SW 1271 (cell line): ENCODE measurements at places on chromosomes 5 and 9.

DNA sequence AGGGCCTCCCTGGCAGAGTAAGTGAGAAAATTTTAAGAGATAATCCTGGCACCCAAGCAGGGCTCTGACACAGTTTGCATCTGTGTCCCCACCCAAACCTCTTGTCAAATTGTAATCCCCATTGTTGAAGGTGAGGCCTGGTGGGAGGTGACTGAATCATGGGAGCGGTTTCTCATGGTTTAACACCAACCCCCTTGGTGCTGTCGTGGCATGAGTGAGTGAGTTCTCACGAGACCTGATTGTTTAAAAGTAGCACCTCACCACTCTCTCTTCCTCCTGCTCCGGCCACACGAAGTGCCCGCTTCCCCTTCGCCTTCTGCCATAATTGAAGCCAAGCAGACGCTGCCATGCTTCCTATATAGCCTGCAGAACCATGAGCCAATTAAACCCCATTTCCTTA lies 80.1 kb downstream of the FBXW11 start:
- DNase-seq: no peak

DNA sequence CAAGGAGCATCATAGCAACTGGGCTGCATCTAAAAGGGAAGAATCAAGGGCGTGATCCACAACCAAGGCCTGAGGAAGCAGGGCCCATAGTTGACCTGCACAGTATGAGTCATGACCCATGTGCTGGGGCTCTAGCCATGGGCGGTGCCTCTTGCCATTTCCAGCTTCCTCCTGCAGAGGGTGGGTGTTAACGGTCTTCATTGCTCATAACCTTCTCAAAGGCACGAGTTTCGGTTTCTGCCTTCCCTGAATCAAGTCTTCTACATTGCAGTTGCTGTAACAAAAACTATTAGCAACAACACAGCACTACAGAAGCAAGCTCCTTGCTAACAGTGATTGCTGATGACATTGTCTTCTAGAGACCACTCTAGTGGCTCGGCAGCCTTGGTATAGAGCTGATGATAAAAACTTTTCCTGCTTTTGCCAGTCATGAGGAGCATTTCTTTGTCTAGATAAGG lies 66.9 kb downstream of the CTSL start:
- DNase-seq: peak; percentile 27

DNA sequence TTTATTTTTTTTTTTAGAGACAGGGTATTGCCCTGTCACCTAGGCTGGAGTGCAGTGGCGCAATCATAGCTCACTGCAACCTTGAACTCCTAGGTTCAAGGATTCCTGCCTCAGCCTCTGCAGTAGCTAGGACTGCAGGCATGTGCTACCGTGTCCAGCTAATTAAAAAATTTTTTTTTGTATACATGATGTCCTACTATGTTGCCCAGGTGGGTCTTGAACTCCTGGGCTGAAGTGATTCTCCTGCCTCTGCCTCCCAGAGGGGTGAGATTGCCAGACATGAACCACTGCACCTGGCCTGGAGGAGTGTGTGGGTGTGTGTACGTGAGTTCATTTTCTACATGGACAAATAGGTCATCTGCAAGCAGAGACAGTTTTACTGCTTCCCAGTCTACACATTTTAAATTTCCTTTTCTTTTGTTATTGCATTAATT lies 33.8 kb downstream of the JMY start:
- DNase-seq: no peak

DNA sequence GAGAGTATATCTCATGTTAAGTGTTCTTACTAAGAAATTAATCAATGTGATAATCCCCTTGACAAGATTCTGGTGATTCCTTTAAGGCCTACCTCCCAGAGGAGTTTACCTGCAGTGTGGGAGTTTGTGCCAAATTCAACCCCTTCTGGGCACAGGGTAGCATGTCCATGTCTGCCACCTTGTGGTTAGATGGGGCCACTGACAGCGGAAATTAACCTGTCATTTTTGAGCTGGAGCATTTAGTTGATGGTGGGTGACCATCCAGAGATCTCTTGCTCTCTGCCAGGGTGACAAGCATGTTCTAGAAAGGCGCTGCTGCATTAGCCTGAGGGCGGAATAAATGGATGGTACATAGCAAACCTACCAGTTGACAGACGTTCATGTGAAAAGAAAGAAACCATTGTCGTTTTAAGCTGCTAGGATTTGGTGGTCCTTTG lies 132.2 kb downstream of the FBXO4 start:
- DNase-seq: peak; percentile 57

- DNase-seq: peak; percentile 96
These were observed 210.2 kb upstream of the ACTBL2 start for GRCh38 chr5:57692582-57693487.

GRCh38 chr9:212297-212696 lies 2.4 kb upstream of the DOCK8 start:
- DNase-seq: no peak

- DNase-seq: no peak
These were observed 26.7 kb upstream of the PSD2 start for GRCh38 chr5:139768807-139769465.

GRCh38 chr5:174678107-174678506 lies 46.3 kb upstream of the MSX2 start:
- no peak for DNase-seq

GRCh38 chr5:112772124-112772523 lies 34.4 kb downstream of the APC start:
- DNase-seq: no peak

GRCh38 chr9:109609060-109609459 lies 111.0 kb upstream of the PTPN3 start:
- no peak for DNase-seq

- DNase-seq: no peak
These were observed 224.4 kb downstream of the EBF1 start for GRCh38 chr5:158875272-158875679.

- DNase-seq: no peak
These were observed 42.7 kb upstream of the NUDT12 start for GRCh38 chr5:103605277-103605676.

GRCh38 chr5:67887748-67888161 lies 327.8 kb upstream of the PIK3R1 start:
- DNase-seq: no peak

DNA sequence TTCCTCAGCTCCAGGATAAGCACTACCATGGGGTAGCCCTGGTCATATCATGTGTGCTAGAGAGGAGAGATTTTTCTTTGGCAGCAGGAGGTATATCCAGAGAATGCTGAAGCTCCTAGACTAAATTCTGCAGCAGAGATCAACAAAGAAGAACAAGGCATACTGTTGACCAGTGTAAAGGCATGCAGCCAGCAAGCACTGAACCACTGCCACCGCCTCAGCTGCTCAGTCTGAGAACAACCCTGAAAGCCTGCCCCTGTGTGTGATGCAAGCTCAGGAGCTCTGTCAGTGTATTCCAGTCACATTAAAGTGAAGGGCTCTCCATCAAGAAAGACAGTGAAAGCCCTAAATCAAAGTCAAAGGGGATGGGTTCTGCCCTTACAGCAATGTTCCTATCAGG lies 439.5 kb upstream of the CD180 start:
- DNase-seq: no peak

GRCh38 chr5:73792687-73793320 lies 166.8 kb downstream of the ARHGEF28 start:
- DNase-seq: peak; percentile 52

- no peak for DNase-seq
These were observed 30.6 kb upstream of the IL7R start for GRCh38 chr5:35826056-35826455.

GRCh38 chr5:163361450-163361849 lies 75.9 kb upstream of the CCNG1 start:
- no peak for DNase-seq

GRCh38 chr5:115600766-115601165 lies 1.5 kb downstream of the TICAM2 start:
- DNase-seq: no peak

GRCh38 chr9:18056993-18057369 lies 417.0 kb upstream of the ADAMTSL1 start:
- no peak for DNase-seq

GRCh38 chr5:148913493-148913892 lies 87.1 kb downstream of the ADRB2 start:
- no peak for DNase-seq

DNA sequence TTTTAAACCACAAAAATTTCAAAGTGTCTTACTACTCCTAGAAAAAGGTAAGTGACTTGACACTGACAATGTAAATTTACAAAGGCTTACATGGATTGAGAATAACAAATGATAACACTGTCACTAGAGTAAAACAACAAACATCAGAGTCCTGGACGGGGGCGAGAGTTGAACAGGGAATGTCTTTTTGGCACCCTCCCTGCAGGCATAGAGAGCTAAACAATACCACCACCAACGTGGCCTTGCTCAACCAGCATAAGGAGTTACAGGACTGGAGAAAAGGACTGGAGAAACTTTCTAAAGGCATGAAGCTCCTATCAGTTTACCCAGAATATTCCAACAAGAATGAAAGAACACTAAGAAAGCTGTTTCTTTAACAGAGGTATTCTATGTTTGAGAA lies 55.3 kb downstream of the PTBP3 start:
- DNase-seq: no peak

DNA sequence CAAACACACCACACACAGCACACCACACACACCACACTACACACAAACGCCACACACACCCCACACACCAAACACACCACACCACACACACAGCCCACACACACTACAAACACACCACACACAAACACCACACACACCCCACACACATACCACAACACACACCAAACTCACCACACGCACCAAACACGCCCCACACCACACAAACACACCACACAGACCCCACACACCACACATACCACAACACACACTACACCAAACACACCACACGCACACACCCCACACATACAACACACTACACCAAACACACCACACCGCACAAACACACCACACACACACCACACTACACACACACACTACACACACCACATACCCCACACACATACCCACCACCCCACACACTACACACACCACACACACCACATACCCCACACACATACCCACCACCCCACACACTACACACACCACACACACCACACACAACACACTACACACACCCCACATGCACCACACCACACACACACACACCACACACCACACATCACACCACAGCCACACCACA lies 151.2 kb downstream of the ERCC6L2 start:
- no peak for DNase-seq

DNA sequence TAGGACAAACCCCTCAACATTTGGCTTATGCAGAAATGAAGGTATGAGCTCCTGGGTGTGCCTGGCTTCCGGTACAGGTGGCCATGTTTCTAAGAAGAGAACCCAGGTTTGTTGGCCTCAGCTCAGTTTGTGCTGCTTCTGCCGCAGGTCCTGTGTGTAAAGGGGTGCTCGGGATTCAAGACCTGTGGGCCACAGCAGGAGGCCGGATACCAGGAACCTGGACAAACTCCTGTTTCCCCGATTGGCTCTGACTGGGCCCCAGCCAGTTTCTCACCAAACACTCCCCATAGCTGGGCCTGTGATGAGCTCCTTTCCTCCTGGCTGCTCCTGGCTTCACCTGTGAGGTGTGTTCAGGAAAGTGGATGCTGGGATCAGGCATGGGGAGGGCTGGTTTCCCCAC lies 271.2 kb upstream of the IRX2 start:
- no peak for DNase-seq

GRCh38 chr9:8649160-8649559 lies 849.6 kb upstream of the DMAC1 start:
- no peak for DNase-seq

GRCh38 chr9:37811906-37812476 lies 11.4 kb downstream of the DCAF10 start:
- DNase-seq: no peak

DNA sequence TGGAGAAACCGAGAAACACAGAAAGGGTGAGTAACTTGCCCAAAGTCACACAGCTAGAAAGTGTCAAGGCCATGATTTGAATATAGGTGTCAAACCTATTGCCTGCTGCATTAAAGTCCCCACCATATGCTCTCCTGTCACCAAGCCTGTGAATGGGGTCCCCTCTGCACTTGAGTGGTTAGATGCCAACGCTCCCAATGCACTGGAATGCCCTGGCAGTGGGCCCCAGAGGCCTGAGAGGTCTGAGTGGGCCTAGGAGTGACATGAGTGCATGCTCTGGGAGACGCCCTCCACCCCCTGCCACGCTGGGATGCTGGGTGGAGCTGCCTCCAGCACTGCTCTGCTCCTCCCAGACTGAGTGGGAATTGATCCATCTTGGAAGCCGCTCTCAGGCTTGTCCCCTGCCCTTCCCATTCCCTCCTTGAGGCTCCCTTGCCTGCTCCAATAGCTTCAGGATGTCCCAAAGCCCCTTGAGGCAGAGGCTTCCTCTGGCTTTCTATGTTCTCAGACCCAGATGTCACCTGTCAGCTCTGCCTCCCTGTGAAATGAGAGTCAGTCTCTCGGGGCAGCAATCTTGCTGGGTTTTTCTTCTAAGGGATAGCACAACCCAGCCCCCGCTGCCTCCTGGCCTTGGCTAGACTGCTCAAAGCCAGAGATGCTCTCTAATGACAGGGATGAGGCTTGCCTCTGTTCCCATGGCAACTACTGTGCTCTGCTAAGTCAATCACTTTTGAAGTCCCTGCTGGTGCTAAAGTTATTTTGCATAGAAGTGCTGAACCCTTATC lies 6.6 kb upstream of the ARSI start:
- no peak for DNase-seq

DNA sequence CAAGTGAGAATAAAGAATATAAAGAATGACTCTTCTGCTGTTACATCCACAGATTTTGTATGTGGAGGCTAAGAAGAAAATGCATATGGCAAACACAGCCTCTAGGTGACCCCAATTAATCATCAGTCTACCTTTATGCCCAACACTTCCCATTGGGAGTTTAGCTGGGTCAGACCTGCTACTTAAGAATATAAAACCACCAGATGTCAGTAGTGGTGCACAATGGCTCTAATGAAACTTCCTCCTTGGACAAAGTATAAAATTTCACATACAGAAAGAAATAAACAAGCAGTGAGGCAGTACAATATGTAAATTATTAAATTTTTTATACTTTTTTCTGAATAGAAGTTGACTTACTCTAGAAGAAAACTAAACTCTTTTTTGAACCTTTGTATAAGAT lies 539.9 kb downstream of the BRINP1 start:
- no peak for DNase-seq

GRCh38 chr5:136174021-136174659 lies 18.8 kb downstream of the SMIM32 start:
- DNase-seq: peak; percentile 71

DNA sequence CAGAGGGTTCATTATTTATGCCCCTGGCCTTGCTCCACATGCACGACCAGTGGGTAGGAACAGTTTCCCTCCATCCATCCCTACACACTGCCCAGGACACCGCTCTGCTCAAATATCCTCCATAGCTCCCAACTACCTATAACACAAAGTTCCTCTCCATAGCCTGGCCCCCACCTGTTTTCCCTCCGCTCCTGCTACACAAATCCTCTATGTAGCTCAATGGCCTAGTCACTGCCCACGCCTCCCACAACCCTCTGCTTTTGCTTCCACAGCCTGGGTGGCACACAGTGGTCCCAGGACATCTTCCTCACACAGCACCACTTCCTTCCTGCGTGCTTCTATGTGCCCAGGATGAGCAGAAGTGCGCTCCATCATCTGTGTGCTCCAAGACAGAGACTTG lies 20.4 kb downstream of the REXO4 start:
- DNase-seq: no peak

GRCh38 chr5:113974976-113975375 lies 386.9 kb upstream of the KCNN2 start:
- no peak for DNase-seq

- DNase-seq: no peak
These were observed 21.0 kb downstream of the CDKL3 start for GRCh38 chr5:134345996-134346395.
